ENCODE measurements at places on chromosomes 5 and 9.

DNA sequence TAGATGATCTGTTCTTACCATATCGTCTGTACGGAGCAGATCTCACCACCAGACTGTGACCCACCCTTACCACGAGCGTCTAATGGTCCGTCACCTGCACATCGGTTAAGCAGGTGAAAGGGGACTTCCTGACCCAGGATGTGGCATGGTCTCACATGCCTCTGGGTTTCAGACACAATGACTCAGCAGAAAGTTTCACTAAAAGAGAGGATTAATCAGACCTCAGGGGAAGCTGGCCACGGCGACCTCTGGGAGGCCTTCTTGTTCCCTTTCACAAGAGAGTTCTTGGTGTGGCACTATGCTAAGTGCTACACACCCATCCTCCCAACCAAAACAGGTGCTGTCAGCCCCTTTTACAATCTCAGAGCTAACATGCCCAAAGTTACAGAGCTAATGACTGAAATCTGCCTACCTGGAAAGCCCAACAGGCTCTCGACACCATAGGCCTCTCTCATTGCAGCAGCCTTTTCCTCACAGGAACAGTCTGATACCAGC is 41.6 kb downstream of the ADAMTS12 start:
- no peak for DNase-seq

DNA sequence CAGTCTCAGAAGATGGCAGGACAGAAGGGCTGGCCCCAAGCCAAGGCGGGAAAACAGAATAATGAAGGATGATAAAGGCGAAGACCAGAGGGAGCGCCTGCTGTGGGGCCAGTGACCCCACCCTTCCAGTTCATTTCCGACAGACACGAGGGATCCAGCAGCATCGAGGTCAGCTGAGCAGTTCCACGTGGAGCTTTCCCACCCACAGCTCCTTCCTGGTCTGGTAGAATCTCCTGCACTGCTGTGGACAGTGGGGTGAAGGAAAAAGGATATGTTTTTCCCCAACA is 265.9 kb upstream of the VLDLR start:
- no peak for DNase-seq

DNA sequence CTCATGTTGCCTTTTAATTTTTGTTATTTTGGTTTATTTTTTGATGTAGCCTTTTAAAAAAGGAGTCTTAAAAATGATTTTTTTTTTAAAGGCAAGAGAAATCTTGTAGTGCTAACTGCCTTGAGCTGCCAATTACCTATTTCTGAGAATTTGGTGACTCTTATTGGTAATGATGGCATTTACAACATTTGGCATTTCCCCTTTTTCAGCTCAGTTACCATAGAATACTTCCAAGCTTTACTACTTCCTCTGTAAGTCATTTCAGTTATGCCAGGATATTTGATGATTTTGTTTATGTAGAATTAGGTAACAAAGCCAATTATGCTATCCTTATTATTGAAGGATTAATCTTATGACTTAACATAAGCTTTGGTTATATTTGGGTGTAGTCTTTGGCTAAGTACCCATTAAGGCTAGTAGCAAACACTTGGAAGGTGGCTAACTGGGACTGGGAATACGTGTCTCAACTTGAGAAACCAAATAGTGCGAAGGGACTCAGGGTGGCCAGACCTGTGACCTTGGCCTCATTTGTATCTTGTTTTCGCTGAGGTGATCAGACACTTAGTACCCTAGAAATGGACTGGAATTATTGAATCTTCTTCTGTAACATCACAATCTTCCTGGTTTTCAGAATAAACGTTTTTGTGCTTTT is 27.7 kb downstream of the CDC37L1 start:
- no peak for DNase-seq

DNA sequence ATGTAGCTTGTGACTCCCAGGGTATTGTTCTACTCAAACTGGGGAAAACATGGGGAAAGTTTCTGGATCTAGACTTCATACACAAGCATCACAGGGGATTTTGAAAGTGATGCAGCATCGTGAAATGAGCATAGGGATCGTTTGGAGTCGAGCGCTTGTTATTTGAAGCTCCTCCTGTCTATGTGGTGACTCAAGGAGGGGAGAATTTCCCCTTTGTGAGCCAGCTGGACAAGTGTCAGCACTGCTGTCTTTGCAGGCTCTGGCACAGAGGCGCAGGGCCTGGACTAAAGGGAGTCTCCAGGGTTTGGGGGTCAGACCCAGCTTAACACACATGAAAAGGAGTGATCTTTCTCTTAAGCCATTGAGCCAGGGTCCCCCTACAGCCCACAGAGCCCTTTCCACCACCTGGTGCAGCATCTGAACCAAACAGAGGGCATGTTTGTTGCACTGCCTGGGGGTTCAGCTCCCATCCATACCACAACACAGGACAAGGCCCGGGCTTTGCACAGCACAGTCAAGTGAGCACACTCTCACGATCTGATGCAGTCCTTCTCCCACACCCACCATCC is 51.0 kb downstream of the IRF1 start:
- DNase-seq, result no peak

- no peak for DNase-seq
Measured at GRCh38 chr5:33008751-33009418, 297.8 kb downstream of the NPR3 start.

GRCh38 chr9:118784033-118784432 is 585.2 kb downstream of the BRINP1 start:
- no peak for DNase-seq

DNA sequence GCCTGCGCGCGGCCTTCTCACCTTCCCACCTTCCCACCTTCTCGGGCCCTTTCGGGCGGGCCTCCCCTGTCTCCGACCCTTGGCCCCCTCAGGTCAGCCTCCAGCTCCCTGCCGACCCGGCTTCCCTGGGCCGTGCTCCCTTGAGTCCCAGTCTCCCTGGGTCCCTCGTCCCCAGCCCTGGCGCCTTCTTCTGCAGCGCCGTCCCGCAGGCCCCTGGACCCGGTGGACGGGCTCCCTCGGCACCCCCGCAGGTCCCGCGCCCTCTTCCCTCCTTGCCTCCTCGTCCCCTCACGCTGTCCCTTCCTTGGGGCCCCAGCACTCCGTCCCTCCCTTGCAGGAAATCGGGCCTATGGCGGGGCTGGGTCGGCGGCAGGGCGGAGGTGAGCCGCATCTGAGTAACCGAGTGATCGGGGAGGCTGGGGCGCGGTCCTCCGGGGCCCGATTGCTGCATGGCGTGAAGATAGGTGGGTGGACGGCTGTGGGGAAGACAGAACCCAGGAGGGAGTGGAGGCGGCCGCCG is 7.6 kb downstream of the ARPC5L start:
- DNase-seq, result peak; percentile 43

All from endothelial cell (in vitro differentiated cells).